BJ (cell line): ENCODE measurements at places on chromosomes 2 and 18. TPM values are rescaled to one million over a fixed set of nuclear protein-coding genes. Genes with fewer than 3 reads are reported as not detected.

ABCG5 gene
- polyA plus RNA-seq = not detected in 2 replicates

CRYGC gene
- polyA plus RNA-seq = not detected in 2 replicates

IL1RN gene
- polyA plus RNA-seq = not detected in 2 replicates

PAX8 gene
- polyA plus RNA-seq = 1.1 and 1.6 TPM in 2 replicates

ANTXR1 gene
- 78.6 and 87.1 TPM in 2 replicates for polyA plus RNA-seq

NEB gene
- under 0.01 and 0.01 TPM in 2 replicates for polyA plus RNA-seq

- no peak for DNase-seq
Observed at GRCh38 chr18:10142056-10142455, 228.2 kb downstream of the VAPA start.

- no peak for DNase-seq
Observed at GRCh38 chr2:160408173-160408958, 85.2 kb downstream of the RBMS1 start.

- no peak for DNase-seq
Observed at GRCh38 chr2:191870744-191871143, 23.9 kb upstream of the CAVIN2 start.

DNA sequence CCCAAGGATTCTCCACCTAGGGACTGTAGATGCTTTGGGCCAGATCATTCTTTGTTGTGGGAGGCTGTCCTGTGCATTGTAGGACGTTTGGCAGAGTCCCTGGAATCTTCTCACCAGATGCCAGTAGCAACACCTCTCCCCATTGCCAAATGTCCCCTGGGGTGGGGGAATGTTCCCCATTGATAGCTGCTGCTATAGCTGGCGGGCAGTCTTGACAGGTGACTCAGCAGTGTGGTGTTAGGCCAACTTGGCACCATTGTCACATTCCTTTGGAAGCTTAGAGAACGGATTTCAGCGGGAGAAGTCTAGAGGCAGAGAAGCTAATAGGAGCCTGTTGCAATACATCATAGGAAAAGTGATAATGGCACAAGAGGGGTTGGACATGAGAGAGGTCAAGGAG lies 495.7 kb upstream of the SMIM21 start:
- DNase-seq = peak; percentile 31

DNA sequence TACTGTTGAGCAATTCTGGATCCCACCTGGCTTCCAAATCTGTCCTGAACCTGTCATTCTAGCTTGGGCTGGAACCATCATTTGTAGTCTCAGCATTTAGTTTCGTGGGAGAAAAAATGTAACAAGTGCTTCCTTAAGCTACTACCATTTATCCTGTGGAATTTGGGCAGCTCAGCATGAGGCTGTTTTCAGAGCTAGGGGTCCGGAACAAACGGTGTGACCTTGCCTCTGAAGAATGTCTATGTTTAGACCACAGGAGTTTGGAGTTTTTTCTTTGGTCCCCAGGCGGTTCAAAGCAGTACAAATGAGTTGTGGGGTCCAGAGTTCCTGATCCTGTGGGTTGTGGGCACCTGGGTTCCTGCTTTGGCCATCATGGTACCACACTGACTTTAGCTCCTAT lies 59.1 kb upstream of the TMEM178A start:
- no peak for DNase-seq

- DNase-seq = no peak
Observed at GRCh38 chr2:101256316-101256715, 3.6 kb downstream of the CNOT11 start.

DNA sequence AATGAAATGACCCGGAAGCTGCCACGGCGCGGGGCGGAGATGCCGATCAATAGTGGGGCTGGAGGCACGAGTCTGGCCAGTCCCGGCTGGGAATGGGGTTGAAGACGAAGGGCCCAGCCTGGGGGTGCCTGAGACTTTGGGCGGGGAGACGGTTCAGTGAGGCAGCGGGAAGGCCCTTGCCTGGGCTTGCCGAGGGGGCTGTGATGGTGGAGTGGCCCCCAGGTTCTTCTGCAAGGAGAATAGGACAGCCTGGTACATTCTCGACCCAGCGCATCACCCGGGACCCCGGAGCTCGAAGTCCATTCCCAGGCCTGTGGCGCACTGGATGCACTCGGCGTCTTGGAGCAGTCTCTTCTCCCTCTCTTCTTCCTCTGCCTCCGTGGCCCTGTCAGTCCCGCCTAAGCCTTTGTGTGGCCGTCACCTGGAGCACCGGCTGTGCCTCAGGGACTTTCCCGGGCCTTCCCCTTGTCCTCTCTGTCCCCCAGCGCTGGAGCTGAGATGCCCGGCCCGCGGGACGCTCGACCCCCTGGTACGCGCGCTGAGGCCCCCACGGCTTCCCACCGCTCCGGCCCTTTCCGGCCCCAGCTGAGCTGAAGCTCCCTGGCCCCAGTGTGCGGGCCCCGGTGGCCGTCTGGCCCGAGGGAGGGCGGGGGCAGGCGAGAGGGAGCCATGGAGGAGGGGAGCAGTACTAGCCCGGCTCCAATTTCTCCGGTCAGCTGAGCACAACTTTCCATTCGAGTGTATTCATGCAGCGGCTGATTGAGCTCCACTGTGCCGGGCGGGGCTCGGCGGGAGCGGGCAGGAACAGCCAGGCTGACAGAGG lies 8.0 kb downstream of the SIX3 start:
- DNase-seq = no peak

DNA sequence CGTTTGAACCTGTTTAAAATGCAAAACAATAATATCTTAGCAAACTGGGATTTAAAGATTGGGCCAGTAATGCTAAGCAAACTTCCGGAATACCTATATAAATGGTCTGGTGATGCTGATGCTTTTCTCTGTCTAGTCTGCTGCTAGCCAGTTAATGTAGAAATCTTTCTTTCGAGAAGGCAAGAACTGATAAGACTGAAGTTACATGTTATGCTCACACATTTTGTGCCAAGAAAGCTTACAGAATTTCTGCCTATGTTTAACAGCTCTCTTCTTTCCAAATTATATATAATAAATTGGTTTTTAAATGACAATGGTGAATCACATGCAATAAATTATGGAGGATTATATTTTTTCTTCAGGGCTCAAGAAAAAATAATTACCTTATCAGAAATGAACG lies 37.9 kb downstream of the GCA start:
- no peak for DNase-seq

DNA sequence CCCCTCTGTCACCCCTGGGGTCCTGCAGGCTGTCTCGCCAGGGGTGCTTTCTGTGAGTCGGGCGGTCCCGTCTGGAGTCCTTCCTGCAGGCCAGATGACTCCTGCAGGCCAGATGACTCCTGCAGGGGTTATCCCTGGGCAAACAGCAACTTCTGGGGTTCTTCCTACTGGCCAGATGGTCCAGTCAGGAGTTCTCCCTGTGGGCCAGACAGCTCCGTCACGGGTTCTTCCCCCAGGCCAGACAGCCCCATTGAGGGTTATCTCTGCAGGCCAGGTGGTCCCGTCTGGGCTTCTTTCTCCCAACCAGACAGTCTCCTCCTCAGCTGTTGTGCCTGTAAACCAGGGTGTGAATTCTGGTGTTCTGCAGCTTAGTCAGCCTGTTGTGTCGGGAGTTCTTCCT lies 27.6 kb downstream of the ADNP2 start:
- no peak for DNase-seq

DNA sequence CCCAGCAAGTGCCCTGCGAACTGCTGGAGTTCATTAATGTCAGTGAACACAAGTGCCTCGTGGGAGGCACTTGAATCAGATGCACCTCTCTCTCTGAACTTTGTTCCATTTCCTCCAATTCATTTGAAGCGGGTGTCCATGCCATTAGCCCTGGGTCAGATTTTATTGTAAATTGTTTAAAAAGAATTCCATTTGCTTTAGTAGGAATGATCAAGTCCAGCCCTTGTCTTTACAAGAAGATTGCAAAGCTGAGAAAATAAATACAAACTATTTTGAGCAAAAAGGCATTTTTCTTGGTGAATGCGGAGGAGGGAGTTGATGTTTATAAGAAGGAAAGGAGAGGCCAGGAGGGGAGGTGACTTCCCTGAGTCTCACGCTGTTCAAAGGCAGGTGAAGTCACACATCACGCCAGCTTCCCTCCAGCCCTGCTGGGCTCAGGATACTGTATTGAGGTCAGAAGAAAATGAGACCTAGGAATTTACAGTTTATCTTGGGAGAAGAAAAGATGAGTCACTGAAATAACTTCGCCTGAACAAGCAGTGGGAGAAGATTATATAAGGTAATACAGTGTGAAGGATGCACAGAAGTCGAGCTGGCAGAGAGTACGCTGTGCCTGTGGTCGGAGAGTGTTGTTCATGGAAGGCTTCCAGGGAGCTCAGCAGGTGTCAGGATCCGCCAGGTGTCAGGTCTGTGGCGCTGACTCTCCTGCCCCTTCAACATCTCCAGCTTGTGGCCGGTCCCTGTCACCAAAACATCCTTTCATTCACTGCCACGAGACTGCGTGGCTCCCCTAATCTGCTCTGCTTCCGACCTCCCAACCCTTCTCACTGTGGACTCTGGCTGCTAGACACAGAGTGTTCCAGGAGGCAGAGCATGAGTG lies 36.5 kb downstream of the EFR3B start:
- peak; percentile 62 for DNase-seq

DNA sequence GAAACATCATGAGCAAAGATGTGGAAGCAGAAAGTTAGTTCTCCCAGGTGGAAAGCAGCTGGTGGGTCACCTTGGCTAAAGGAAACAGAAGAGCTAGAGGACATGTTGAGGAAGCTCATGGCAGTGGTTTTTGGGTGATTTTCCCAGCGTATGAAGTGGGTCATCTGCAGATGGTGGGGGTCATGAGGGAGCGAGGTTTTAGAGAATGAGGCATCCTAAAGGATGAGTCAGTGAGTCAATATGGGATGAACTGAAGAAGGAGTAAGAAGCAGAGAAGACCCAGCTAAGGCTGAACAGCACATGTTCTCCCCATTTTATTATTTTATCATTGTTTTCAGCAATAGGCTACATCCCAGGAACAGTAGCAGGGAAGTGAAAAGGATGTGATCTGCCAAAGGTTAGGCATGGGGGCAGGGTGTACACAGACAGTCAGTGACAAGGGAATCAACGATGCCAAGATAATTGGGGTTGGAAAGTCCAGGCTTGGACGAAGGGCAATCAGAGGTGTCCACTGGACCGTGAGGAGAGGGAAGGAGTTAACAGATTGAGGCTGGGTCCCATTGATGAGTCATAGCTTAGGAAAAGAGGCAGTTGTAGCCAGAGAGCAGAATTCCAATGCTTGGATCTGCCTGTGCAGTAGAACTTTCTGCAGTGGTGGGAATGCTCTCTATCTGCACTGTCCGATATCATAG lies 289.3 kb upstream of the RAB12 start:
- no peak for DNase-seq
